ENCODE measurements at places on chromosomes 6 and 20.

DNA sequence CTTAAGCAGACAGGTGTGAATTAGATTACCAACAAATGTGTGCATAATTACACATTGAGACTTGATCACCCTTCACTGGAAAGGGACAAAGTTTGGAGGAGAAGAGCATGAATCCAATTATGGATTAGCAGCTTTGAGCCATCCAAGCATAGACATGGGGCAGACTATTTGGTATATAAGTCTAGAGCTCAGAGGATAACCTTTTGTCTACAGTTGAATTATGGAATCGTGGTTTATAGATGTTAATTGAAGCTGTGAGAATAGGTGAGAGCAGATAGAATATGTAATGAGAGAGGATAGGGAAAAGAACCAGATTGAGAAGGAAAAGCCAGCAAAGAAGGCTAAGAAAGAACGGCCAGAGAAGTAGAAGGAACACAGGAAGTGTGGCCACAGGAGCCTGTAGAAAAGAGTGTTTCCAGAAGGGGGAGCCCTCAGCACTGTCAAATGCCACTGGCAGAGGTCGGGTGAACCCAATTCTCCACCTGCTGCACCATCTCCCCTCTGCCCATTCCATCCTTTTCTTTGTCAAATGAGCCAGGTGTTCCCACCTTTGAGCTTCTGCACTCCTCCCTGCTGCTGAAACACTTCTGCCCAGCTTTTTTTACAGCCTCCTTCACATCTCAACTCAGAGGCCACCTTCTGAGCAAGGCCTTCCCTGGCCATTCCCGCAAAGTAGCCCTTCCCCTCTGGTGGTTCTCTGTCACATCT, 7.3 kb downstream of the DNTTIP1 start:
- DNase-seq: no peak

GRCh38 chr6:80433010-80433672, 326.7 kb downstream of the BCKDHB start:
- no peak for DNase-seq

GRCh38 chr20:51400051-51400926, 142.2 kb downstream of the NFATC2 start:
- peak; percentile 46 for DNase-seq

GRCh38 chr6:33072508-33073100, 845 bp downstream of the HLA-DPA1 start:
- no peak for DNase-seq

DNA sequence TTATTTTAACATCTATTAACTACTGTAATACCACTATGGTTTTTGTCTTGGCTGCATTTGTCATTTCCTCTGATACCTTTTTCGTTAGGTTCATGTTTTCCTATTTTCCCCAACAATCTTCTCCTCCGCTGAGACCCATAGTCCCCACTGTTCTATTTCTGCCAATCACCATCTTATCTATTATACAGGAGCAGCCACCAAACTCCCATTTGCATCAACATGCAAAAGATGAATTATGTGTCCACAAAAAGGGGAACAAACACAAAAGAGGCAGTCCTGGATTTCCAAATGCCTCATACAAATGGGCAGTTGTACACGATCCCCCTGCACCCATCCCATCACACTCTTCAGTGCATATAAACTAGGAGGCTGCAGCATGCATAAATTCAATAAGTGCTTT, 121.7 kb upstream of the MYLIP start:
- DNase-seq: no peak

DNA sequence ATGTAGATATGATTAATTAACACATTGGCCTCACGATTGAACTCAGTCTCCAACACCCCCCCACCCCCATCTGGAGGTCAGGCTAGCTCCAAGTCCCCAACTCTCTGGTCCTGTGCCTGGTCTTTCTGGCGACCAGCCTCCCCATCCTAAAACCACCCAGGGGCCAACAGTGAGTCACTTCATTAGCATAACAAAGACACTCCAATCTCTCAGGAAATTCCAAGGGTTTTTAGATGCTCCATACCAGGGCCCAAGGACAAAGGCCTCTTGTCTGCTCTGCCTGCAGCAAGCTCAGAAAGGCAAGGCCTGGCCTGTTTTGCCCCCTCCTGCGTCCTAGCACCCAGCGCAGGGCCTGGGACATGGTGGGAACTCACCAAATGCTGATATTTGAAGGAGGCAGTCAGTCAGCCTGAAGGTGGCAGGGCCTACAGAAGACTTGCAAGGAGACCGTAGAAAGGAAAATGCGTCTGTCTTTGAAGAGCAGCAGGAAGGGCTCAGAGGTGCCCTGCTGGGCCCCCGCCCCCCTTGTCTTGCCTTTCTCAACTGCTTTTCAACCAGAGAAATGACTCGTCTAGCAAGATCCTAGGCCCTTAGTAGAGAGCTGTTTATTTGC, 184.7 kb downstream of the CDH4 start:
- DNase-seq: no peak

DNA sequence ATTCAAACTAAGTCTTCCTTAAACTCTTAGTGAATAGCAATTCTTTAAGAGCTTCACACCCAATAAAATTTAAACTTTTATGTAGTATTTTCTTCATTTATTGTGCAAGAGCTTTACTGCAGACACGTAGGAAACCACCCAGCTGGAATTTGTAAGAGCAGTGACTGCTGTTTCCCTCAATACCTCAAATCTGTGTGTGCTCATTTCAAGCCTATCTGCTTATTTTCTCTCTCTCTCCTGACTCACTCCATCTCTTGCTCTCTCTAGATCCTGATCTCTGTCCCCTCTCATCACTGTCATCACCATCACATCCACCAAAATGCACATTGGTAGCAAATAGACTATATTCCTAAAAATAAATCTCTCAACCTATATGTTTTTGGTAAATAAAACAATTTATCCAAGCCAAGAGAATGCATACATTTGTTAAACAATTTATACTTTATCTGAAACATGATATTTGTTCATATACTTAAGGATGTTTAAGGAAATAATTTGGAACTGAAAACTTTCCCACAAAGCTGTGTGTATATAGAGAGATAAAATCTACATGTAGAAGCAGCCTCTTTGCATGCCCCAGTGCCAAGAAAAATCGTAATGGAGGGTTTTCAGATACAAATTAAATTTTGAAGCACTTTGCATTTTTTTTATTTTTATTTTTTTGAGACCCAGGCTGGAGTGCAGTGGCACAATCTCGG, 273.0 kb downstream of the TFAP2A start:
- no peak for DNase-seq

GRCh38 chr20:38373898-38374297, 27.6 kb downstream of the LBP start:
- DNase-seq: no peak

DNA sequence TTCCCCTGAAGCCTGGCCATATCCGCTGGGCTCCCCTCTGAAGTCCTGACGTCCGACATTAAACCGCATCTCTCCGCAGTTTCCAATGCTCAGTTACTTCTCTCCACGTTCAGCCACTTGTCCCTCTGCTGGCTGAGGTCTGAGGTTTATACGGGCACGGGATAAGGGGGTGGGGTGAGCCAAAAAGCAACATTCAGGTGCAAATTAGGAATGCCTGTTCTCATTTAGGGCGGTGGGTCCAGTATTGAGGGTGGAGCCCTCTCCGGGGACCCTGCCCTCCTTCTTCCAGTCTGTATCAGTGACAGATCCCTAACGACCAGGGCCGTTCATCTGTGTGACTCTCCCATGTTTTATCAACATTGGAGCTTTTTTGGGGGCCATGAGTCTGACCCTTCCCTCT, 1454.4 kb downstream of the HACE1 start:
- DNase-seq: no peak

- DNase-seq: no peak
Measured at GRCh38 chr20:49560186-49560585, 7.8 kb downstream of the PTGIS start.

GRCh38 chr6:74117113-74117512, 421.1 kb downstream of the CD109 start:
- no peak for DNase-seq

DNA sequence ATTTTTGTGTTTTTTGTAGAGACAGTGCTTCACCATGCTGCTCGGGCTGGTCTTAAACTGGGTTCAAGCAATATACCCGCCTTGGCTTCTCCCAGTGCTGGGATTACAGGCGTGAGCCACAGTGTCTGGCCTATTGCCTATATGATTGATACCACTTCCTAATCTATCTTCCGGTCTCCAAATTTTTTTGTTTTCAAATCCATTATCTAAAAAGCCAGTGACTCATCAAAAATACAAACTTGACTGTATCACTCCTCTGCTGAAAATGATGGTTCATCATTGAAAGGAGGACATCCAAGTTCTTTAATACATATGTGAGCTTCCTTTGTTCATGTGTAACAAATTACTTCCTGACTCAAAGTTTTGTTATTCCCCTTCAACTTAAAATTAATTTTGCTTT, 35.5 kb downstream of the FAM8A1 start:
- DNase-seq: no peak

- no peak for DNase-seq
Measured at GRCh38 chr6:56891754-56892153, 63.2 kb upstream of the BEND6 start.

DNA sequence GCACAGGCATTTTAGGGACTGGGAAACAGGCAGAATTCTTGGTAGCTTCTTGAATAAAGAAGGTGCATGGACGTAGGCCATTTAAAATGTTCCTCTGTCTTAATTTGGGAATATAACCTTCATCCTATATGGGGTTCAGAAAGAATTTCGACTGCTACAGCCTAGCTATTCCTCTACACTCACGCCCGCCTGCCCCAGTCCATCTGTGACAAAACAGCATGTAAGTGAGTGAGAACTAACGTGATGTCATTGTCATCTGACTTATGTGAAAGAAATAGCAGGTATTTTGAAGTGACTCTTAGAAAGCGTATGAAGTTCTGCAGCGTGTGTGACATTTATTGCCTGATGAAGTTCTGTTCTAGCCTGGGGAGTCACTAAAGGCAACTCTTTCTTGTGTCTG, 52.2 kb upstream of the SLC22A1 start:
- no peak for DNase-seq

DNA sequence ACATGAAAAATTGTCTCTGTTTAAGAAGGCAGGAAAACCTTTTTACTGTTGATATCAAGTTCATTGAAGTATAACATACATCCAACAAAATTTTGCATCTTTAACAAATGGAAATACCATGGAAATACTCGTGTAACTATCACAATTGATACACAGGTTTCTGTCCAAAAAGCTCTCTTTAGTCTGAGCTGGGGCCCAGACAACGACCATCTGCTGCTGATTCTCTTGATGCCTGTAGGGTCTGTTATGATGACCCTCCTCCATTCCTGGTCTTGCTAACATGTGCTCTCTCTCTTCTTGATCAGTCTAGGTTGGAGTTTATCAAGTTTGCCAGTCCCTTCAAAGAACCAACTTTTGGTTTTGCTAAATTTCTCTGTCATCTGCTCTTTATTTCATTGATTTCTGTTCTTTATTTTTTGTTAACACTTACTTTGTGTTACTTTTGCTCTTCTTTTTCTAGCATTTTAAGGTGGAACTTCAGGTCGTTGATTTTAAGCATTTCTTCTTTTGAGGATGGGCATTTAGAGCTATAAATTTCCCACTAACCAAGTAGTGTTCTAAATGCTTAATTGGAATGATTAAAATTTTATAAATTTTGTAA, 116.8 kb downstream of the PSMB1 start:
- DNase-seq: no peak

DNA sequence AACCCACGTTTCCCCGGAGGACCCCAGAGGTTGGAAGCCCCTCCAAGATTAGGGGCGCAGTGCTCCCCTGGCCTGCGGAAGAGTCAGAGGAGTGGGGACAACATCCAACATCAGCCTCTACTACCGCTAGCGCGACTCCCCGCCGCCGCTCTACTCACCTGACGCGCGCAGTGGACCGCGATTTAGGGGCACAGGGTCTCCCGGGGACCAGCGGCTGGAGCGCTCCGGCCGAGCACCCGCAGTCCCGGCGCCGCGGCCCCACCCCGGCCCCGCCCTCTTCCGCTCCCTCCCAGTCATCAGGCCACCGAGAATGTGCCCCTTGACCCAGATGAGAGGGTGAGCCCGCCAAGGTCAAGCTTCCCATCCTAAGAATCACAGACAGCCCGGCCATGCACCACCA, at the start of gene ZFP57:
Gene ZFP57, minus strand, starts transcription at position 249 of the 400 bp plus-strand sequence. CDS start 4,149 bp downstream, outside the sequence.
- DNase-seq: no peak

- no peak for DNase-seq
Measured at GRCh38 chr6:158784505-158784904, 34.7 kb downstream of the EZR start.

DNA sequence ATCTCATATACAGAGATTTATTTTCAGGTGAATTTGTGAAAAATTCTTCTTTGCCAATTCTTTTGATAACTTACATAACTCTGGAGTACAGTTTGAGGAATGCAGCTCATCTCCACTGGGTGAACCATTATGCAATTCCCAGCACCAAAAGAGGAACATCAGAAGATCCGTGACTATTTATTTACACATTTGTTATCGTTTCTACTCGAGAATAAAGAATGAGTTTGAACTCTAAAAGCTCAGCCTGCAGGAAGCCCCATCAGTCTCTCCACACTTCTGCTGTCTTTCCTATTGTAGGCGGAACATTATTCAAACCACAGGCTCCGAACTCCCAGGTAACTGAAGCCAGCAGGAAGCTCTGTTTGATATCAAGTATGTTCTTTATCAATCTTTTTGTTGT, 95.9 kb upstream of the IFNGR1 start:
- no peak for DNase-seq

DNA sequence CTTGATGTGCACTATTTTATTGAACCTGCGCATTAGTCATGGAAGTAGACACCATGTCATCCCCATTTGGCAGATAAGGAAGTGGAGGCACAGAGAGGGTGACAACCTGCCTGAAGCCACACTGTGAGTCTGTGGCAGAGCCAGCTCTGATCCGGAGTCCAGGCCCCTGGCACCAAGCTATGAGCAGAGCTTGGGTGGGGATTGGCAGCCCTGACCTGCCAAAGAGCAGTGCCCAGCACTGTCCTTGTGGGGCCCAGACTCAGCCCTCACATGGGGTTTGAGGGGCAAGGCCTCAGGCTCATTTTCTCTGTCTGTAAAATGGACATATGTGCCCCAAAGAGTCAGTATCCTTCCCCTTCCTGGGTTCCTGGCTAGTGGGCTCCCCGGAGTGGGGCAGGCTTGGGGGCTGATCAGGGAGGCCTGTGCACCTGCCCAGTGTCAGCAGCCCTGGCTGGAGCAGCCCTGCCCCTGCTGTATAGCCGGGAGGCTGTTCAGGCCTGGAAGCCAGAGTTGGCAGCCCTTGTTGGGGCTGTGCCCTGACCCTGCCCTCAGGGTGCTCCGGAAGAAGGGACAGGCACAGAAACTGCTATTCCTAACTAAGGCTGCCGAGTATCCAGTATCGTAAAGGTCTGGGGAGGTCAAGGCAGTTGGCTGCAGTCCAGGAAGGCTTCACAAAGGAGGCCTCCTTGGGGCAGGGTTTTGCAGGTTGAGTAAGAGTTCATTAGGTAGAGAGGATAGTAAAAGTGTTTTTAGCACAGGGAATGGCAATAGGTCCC, 38.7 kb downstream of the TGM2 start:
- DNase-seq: no peak

- peak; percentile 57 for DNase-seq
Measured at GRCh38 chr20:35207950-35208611, 18.4 kb upstream of the MMP24 start.

DNA sequence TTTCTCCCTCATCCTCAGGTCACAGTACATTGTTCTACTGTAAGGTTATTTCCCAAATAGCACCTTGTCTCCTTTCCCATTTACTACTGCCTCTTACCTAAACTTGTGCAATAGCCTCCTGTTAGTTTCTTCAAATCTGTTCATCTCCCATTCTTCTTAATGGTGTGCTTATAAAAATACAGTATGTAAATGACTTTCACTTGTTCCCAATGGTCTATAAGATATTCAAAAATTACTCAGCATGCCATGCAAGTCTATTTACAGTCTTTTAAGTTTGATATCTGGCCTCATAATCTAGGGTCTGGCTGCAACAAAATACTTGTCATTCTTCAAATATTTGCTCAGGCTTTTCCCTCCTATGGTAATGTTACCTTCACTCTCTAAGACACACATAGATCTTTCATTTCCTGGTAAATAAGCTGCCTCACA, 31.5 kb upstream of the RHAG start:
- DNase-seq: no peak

All from stimulated activated CD8-positive, alpha-beta memory T cell treated with anti-CD3 and anti-CD28 coated beads, Interleukin-2, amount 100 ng/mL, for 48 hours (primary cell).